ENCODE measurements at places on chromosomes 12 and 14. TPM values are rescaled to one million over a fixed set of nuclear protein-coding genes. Genes with fewer than 3 reads are reported as not detected.

HOXC6 gene
- total RNA-seq, result under 0.01 TPM

CEBPE gene
- total RNA-seq, result not detected

CLEC4E gene
- total RNA-seq, result not detected

TAS2R10 gene
- 1.6 TPM for total RNA-seq

DAO gene
- total RNA-seq, result not detected

DLGAP5 gene
- total RNA-seq, result 66.5 TPM

KCNMB4 gene
- total RNA-seq, result 0.44 TPM

MGP gene
- total RNA-seq, result 3.5 TPM
